ENCODE measurements at places on chromosomes 12 and 14.

DNA sequence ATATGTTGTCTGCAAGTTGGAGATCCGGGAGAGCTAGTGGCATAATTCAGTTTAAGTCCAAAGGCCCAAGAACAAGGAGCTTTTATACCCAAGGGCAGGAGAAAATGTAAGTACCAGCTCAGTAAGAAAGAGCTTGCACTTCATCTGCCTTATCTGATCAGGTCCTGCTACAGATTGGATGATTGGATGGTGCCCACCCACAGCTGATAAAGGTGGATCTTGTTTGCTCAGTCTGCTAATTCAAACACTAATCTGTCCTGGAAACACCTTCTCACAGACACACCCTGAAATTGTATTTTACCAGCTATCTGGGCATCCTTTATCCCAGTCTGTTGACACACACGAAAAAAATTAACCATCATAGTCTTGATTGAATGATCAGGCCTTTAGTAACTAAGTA lies 230.7 kb upstream of the SLC16A7 start:
- DNase-seq: no peak

DNA sequence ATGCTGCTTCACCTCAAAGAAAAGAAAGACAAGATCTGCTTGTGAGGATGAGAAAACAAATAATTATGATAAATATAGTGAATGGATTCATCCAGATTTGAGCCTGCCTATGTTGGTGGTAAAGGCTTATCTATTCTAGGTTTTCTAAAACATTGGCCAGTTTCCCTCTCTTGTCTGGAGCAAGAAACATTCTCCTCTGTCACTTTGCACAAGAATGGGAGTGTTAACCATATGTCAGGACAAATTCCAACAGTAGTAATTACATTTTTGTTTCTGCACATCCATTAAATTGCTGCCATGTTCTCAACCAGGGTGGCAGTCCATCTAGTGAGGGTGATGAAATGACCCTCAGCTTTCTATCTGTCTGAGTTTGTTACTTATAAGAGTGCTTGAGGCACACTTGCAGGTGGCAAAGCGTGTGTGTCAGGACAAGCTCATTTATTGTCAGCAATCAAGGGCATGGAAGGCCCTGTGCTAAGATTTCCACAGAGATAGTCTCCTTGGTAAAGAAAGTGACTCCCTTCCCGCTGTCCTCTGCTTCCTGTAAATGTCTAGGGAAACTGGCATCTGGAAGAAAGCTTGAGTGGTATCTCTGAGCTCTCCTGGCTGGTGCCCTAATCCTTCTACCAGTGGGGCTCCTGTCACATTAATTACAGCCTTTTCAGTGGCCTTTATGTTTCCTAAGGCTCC lies 502.1 kb upstream of the FLRT2 start:
- no peak for DNase-seq

GRCh38 chr12:123453165-123453564 lies 4.8 kb upstream of the SNRNP35 start:
- no peak for DNase-seq

DNA sequence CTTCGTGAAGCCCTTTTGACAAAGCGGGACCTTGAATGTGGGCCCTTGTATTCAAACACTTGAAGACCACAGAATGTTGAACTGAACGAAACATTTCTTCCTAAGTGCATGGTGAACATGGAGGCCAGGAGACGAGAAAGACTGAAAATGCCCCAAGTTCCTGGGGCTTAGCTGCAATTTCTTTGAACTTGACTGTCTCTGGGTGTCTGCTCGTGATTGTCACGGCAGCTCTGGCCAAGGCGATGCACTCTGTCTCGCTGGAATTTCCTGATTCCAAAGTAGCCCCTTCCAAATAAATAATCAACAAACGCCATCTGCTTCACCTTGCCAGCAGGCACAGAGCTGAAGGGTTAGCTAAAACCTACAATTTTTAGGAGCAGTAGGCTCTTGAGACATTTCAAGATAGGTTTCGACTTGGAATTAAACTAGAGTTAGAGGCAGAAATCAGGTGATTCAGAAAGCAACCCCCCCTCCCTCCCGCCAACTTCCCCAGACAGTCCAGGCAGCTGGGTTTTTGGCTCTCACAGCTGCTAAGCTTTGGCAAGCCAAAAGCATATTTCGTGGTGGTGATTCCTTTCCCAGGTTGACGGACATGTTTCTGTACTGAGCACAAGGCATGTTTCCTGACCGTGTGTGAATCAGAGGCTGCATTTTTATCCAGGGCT lies 13.5 kb upstream of the IRF2BPL start:
- no peak for DNase-seq

GRCh38 chr12:93338598-93338997 lies 39.1 kb upstream of the NUDT4 start:
- DNase-seq: no peak

- DNase-seq: no peak
Observed at GRCh38 chr12:129393357-129393937, 510.4 kb downstream of the TMEM132D start.

GRCh38 chr14:75860561-75861160 lies 121.1 kb downstream of the TGFB3 start:
- DNase-seq: no peak

DNA sequence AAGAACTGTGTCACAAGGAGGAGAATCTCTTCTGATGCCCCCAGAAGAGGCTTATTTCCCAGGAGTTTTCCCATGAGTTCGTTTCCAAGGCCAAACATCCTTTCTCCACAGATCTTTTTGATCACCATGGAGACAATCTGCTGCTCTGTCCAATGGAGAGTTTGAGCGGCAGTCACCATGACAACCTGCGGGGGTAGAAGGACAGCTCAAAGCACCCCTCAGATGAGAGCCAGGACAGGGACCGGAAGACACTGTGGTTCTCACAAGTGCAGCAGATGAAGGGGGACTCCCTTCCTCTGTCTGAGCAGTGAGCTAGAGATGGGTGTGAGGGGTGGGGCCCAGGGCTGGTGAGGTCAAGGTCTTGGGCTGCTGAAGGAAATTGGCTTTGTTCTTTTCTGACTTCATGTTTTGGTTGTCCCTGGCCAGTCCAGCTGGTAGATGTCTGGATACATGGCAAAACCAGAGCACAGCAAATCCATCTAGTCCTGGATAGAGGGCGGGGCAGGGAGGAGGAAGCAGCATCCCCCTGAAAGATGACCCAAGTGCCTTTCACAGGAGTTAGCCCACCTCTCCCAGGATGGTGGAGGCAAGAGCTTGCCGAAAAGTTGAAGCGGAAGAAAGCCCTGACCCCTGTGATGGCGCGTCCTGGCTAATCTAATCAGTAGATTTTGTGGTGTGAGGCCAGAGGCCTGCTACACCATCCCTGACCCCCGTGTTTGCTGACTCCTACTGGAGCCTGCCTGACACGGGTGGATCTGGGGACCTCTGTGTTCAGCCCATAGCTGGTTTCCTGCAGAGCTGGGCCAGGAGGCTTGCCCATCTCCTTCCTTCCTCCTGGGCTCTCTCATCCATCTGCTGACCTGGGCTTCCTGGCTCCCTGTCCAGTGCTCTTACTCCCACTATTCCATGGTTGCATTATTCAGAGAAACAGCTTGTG lies 24.4 kb downstream of the DHRS2 start:
- no peak for DNase-seq

GRCh38 chr12:104381731-104382480 lies 74.8 kb upstream of the CHST11 start:
- DNase-seq: peak; percentile 72

GRCh38 chr12:80936353-80936641 lies 1.4 kb downstream of the LIN7A start:
- DNase-seq: no peak

DNA sequence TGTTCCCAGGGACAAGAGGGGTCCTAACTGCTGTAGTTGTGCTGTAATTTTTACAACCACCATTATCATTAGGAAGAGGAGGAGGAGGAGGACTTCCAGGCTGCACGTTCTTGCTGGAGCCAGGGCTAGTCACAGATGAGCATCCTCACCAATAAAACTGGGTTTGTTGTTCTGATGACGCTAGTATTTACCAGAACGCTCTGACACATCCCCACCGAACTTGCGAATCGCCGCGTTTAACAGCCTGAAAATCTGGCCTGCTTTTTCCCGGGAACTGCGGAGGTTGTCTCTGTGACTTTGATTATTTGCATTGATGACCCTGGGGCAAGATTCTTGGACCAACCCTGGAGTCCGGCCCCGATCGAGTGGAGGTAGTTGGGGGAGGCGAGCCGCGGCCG lies 10.2 kb downstream of the TBX5 start:
- no peak for DNase-seq

DNA sequence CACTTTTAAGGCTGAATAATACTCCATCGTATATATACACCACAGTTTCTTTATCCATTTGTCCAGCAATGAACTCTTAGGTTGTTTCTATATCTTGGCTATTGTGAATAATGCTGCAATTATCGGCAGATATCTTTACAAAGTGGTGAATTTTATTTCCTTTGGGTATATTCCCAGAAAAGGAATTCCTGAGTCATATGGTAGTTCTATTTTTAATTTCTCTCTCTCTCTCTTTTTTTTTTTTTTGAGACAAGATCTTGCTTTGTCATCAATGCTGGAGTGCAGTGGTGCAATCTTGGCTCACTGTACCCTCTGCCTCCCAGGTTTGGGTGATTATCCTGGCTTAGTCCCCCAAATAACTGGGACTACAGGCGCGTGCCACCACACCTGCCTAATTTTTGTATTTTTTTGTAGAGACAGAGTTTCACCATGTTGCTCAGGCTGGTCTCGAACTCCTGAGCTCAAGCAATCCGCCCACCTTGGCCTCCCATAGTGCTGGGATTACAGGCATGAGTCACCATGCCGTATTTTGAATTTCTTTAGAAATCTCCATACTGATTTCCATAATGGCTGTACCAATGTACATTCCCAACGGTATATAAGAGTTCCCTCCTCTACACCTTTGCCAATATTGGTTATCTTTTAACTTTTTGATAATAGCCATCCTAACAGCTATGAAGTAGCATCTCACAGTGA lies 98.4 kb downstream of the EFCAB11 start:
- no peak for DNase-seq
